ENCODE measurements at places on chromosomes 6 and 20. TPM values are rescaled to one million over a fixed set of nuclear protein-coding genes. Genes with fewer than 3 reads are reported as not detected.

PPP1R3G gene
- total RNA-seq: not detected

FLOT1 gene
- 27.8 TPM for total RNA-seq

HLA-DRB5 gene
- 9.3 TPM for total RNA-seq

PET117 gene
- 15.3 TPM for total RNA-seq

LPA gene
- not detected for total RNA-seq

RGS17 gene
- not detected for total RNA-seq

TFAP2A gene
- total RNA-seq: 0.24 TPM

C4B gene
- 4.1 TPM for total RNA-seq

ESR1 gene
- 1.6 TPM for total RNA-seq

GRM1 gene
- not detected for total RNA-seq

VSX1 gene
- total RNA-seq: not detected

PACRG gene
- 0.57 TPM for total RNA-seq

CSNK2B gene
- 80.9 TPM for total RNA-seq

TLDC2 gene
- total RNA-seq: not detected

TMEM14C gene
- 7.5 TPM for total RNA-seq

CST7 gene
- 53.3 TPM for total RNA-seq

MEP1A gene
- not detected for total RNA-seq

ELOVL4 gene
- total RNA-seq: 2.0 TPM

CHRNA4 gene
- total RNA-seq: not detected

LY6G5B gene
- 30.6 TPM for total RNA-seq

XKR7 gene
- total RNA-seq: not detected

SOX4 gene
- total RNA-seq: 20.2 TPM

PHF20 gene
- 107 TPM for total RNA-seq
